T-cell (primary cell): ENCODE measurements at places on chromosomes 12 and 14.

GRCh38 chr12:124423761-124424515 lies 129.0 kb downstream of the RFLNA start:
- H3K27me3 ChIP-seq, result no peaks in the 10 kb centered on the region
- H3K4me3 ChIP-seq, result no peak overlapping the region
- DNase-seq, result no peak
- no peaks in the 10 kb centered on the region for H3K4me1 ChIP-seq
- peaks cover 31% of the 10 kb centered on the region for H3K36me3 ChIP-seq

DNA sequence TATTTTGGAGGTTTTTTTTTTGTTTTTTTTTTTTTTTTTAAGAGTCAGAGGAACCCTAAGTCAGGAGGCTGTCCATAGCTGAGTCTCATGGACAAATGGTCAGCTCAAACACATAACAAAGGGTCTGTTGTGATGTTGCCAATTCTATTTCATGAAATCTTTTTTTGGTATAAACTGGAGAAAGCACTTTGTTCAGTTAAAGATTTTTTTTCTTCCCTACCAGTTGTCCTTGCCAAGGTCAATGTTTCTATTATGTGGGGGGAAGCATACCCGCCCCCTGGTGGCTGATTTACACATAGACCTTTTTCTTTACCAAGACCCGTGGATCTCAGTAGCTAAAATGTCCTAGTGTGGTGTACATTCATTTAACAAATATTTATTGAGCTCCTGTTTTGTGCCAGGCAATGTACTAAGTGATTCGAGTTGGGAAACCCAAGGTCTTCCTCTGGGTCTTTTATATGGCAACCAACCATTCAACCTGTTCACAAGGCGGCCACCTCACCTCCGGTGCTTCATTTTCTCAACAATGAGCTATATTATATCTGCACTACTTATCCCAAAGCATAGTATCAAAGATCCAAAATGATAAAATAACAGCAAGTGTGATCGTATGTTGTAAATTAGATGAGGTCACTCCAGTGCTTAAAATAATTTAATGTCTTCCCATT lies 214.5 kb downstream of the PAH start:
- no peaks in the 10 kb centered on the region for H3K27me3 ChIP-seq
- DNase-seq, result no peak
- H3K36me3 ChIP-seq, result no peaks in the 10 kb centered on the region

GRCh38 chr12:14937689-14938088 lies 648 bp downstream of the ERP27 start:
- peaks cover 73% of the 10 kb centered on the region for H3K36me3 ChIP-seq
- DNase-seq, result no peak
- H3K4me3 ChIP-seq, result no peak overlapping the region
- H3K4me1 ChIP-seq, result no peaks in the 10 kb centered on the region

DNA sequence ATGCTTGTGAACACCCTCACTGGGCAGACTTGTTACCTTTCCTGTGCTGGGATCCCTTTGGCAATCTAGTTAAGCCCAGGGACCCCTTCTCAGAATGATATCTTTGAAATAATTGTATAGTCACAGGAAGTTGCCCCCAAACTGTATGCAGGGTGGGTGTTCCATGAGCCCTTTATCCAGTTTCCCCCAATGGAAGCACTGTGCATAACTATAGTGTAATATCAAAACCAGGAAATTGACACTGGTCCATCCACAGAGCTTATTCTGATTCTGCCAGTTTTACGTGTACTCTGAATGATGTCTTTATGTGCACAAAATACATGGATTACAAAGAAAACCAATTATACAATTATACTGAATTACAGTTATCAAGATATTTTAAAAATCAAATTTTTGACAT lies 24.2 kb downstream of the NGB start:
- no peaks in the 10 kb centered on the region for H3K4me1 ChIP-seq
- no peaks in the 10 kb centered on the region for H3K36me3 ChIP-seq
- no peak overlapping the region for H3K27ac ChIP-seq
- H3K4me3 ChIP-seq, result no peak overlapping the region
- no peak for DNase-seq

DNA sequence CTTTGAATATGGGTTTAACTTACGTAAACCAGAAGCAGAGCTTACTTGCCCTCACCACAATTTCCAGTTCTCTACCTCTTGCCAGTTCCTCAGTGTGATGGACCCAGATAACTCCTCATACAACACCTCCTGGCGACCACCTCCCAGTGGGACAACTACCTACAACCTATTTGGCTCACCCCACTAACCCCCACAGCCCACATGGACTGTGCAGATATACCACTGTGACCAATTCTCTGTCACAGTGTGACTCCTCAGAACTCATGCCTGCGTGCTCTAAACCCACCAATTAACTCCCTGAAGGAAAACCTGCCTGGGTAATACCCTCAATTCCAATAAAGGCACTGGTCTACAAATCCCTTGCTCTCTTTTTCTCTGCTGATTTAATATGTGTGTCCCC lies 311.7 kb downstream of the DIO2 start:
- no peaks in the 10 kb centered on the region for H3K36me3 ChIP-seq
- H3K4me1 ChIP-seq, result no peaks in the 10 kb centered on the region
- no peaks in the 10 kb centered on the region for H3K27me3 ChIP-seq

DNA sequence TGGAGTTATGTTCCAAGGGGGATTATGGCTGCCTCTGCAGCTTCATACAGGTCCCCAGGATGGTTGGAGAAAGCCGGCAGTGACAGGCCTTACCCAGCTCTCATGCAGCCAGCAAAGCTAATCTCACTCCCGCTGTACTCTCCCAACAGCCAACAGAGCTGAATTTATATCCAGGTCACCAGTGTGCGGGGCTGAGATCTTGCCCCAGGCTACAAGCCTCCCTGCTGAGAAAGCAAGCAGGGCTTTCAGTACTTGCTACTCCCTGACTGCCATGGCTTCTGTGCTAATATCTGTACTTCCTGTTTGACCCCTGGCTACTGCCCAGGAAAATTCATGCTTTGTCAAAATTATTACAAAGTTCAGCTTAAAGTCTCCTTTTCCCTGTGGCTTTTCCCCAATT lies 92.9 kb downstream of the ATP23 start:
- H3K4me3 ChIP-seq, result no peak overlapping the region
- no peak for DNase-seq
- no peaks in the 10 kb centered on the region for H3K36me3 ChIP-seq
- H3K4me1 ChIP-seq, result no peaks in the 10 kb centered on the region

GRCh38 chr12:111777345-111778045 lies 10.8 kb downstream of the ALDH2 start:
- peaks cover 6% of the 10 kb centered on the region for H3K4me1 ChIP-seq
- peaks cover 18% of the 10 kb centered on the region for H3K27me3 ChIP-seq
- no peak overlapping the region for H3K4me3 ChIP-seq
- H3K36me3 ChIP-seq, result no peaks in the 10 kb centered on the region

DNA sequence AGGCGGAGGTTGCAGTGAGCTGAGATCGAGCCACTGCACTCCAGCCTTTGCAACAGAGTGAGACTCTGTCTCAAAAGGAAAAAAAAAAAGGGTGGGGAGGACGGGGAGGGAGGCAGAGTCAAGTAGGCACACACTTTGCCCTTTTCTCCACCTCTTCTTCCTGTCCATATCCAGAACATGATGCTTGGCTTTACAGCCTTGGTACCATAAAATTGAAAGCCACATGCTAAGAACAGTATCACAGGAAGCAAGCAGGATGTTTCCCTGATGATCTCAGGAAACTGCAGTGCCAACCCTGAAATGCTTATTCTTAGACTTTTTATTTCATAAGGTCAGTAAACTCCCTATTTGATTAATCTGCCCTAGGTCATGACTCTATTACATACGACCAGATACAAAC lies 32.5 kb upstream of the YAF2 start:
- H3K27me3 ChIP-seq, result no peaks in the 10 kb centered on the region
- no peaks in the 10 kb centered on the region for H3K36me3 ChIP-seq
- no peak overlapping the region for H3K27ac ChIP-seq
- H3K4me3 ChIP-seq, result no peak overlapping the region
- DNase-seq, result no peak

DNA sequence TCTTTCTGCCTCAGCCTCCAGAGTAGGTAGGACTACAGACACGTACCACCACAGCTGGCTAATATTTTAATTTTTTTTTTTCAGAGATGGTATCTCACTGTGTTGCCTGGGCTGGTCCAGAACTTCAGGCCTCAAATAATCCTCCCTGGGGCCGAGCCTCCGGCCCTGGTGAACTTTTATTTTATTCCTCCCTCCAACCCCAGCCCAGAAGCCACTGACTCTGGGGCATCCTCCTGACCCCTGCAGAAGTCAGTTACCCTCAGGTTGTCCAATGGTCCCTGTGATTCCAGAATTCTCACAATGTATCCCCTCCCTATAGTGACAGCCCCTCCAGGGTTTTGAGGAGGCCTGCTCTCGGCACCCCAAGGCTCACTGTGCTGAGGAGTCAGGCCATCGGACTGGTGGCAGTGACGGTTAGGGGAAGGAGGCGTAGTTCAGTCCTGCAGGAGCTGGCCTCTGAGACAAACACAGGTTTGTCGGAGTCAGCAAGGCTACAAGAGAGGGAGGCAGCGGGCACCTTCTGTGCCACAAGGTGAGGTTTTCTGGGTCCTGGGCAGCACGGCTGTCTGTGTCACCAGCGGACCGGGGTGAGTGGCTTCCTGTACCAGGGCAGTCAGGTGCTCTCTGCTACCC lies 19.4 kb upstream of the FIGNL2 start:
- no peak overlapping the region for H3K27ac ChIP-seq
- H3K27me3 ChIP-seq, result peaks cover 86% of the 10 kb centered on the region
- no peak overlapping the region for H3K4me3 ChIP-seq
- DNase-seq, result no peak
